Right atrium auricular region (tissue), 2 donors: ENCODE measurements at places on chromosomes 13 and 19. TPM values are rescaled to one million over a fixed set of nuclear protein-coding genes. Genes with fewer than 3 reads are reported as not detected.
A peak's percentile ranks its signal among the peaks of the same experiment; 100 is the strongest.

DNA sequence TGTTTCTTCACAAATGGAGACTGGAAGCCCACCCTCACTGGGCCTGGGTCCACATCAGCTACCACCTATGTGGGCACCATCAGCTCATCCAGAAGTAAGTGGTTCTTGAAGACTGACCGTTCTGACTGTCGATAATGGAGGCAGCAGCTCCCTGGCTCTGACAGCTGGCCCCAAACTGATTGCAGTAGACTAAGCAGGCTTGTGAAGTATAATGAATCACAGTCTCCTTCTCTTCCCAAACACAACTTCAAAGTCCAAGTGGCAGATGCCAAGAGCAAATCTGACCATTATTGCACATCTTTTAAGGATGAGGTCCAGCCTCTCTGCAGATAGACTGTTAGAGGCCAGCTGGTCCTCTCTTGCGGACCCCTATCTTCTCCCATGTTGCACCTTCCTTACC lies 574.4 kb upstream of the KLF12 start:
- no peak for DNase-seq

DNA sequence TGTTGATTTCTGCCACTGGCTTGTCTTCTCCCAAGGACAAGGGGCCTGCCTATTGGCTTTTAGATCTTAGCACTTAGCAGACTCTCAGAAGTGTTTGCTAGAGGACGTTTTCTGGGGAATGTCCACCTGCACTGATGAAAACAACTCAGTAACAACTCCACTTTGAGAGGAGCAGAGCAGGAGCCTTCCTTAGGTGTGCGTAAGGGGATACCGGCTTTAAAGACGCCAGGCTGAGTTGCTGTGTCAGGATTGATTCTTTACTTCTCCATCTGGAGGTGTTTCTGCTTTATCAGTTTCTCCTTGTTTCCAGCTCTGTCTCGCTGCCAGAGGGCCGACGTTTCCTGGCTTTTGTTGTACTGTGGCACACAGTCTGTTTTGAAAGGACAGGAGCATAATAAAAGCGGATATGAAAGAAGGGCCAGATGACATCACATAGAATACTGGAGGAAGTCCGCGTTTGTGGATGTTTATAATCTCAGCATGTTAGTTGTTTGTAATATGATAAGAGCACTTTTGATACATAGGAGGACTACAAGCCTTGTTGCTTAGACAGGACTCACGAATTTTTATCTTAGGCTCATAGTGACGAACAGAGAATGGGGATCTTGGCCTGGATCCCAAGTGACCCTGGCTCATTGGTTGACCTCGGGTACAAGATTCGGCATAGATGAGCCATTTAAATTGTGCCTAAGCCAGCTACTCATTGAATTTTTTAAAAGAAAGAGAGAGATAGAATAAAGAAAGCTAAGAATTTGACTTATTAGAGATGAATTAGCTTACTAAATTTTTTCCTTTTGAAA lies 34.6 kb downstream of the COL4A2 start:
- DNase-seq, result peak; percentile 83

DNA sequence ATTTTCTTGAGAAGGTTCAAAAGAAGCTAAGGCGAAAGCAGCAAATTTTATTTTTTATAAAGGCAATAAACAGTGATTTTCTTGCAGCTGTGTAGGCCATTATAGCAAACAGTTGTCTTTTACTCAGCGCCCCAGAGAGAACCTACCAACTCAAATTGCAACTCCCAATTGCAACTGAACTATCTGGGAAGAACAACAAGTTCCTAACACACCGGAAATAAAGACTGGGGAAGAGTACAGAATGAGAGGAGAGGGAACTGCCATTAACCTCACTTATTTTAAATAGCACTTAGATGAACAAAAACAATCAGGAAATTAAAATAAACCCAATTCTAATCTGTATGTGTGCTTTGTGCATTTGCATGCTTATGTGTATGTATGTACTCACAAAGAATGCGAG lies 171.1 kb downstream of the KCTD12 start:
- DNase-seq, result no peak

DNA sequence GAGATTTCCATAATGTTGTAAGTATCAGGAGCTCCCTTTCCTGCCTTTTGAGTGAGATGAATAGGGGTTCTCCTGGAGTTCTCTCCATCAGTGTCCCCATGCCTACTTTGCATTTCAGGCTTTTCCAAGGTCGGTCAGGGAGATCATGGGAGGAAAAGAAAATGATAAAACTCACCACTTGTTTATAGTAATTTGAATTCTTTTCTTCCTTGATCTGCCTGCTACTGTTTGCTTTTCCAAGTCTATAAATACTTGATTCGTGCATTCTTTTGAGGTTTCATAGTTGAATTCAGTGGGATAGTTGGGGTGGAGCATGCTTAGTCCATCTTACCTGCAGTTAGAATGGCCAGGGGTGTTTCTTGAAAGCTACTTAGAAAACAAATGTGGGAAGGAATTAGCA lies 51.5 kb downstream of the PCCA start:
- DNase-seq, result no peak

DNA sequence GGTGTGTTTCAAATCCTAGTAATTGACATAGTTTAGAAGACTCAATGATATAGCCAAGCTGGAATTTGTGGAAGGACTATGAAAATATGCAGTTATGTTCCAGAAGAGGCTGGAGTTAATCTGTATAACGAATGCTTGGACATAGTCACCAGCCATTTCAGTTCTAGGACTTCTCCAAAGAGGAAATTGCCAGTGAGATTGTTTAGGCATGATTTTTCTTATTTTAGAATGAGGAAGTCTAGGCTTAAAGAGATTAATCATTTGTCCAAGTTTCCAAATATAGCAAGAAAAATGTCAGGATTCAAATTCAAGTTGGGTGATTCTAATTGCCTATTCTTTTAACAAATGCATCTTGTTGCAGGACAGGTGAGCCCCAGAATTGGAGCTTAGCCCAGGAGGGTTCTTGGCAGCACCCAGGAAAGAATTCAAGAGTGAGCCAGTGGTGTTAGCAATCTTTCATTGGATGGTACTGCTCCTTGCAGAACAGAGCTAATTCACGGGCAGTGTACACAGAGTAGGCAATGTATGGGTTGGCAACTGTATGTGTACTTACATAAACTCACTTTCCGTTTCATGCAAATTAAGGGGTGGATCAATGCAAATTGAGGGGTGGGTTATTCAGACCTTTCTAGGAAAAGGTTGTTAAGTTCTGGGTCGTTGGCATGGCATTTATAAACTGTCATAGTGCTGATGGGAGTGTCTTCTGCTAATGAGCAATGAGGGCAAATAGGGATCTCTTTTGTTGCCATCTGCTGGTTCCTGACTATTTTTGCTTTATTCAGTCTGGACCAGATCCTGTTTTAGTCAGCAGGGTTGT lies 763.1 kb upstream of the SLITRK1 start:
- DNase-seq, result no peak

The FCAR gene
- 0.59 TPM for total RNA-seq

The ZSWIM9 gene
- 2.8 TPM for total RNA-seq

The ASPDH gene
- total RNA-seq, result not detected

The LGALS4 gene
- total RNA-seq, result 0.67 TPM
